Calu3 (cell line): ENCODE measurements at places on chromosomes 16 and 17.
A peak's percentile ranks its signal among the peaks of the same experiment; 100 is the strongest.

DNA sequence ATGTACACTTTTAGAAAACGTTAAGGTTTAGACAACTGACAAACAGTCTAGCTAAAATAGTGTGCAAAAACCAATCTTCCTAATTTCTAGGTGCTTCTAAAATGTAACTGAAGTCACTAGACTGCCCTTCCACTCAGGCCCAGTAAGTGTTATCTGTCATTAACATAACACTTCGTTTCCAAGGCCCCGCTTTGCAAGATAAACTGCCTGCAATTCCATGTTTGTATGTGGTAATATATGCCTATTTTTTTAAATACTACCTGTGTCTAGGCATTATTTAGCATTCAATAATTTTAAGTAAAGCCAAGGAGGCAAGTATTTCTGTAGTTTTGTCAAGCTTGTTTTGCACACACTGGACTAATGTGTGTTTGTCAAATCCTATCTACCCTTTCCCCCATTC is 3.2 kb downstream of the USP32 start:
- no peak for DNase-seq

DNA sequence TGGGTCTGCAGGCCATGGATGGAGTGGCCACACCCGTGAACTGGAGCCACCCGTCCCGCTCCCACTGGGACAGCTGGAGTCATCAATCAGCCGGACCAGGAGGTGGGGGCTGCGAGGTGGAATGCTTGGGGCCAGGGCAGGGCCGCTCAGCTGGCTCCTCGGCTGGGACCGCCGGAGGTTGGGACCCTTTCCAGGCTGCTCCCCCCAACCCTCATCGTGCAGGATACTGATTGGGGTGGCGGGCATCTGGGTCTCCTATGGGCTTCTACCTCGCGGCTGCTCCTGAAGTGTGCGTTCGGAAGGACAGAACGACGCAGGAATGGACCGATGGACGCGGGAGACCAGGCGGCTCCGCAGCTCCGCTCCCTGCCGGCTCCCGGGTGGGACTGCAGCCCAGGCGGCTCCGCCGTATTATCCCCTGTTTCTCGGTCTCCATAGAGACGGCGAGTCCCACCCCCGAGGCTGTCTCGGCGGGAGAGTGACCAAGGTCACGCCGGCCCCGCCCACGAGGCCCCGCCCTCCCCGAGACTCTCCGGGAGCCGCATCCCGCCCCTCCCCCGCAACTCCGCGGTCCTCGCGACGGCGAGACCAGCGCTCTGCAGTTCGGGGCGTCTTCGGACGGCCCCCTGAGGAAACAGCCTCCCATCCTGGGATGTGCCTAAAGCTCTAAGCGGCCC is at the start of gene TPPP3:
TSS of gene TPPP3 (minus strand) at position 388 of the 677 bp plus-strand sequence. CDS start 2,387 bp downstream, outside the sequence.
- DNase-seq: peak; percentile 94

DNA sequence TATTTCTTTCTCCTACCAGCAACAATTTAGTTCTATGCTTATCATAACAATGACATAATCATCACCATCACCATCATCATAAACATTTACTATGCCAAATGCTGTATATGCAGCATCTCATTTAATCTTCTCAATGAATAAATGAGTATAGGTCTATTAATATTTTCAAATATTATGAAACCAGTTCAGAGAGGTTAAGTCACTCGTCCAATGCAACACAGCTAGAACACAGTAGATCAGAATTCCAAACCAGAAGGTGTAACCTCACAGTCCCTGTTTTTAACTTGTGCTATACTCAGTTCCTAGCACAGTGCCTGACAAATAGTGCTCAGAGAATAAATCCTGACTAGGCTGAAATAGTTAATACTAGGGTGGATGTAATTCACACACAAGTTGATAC is 314.8 kb downstream of the XYLT1 start:
- DNase-seq: no peak

DNA sequence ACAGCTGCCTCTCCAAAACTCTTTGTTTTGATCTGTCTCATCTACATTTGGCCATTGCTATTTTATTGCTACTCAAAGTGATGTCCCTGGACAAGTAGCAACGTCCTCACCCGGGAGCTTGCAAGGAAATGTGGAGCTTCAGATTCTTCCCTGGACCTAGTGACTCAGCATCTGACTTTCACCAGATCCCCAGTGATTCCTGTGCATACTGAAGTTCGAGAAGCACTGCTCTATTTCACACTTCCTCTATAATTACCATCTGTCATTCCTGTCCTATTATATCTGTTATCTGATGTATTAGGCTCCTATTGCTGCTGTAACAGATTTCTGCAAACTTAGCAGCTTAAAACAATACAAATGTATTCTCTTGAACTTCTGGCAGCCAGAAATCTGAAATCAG is 28.5 kb upstream of the VAT1L start:
- DNase-seq: no peak

- DNase-seq: peak; percentile 58
Measured at GRCh38 chr17:44203731-44204440, 4.2 kb upstream of the ATXN7L3 start.

GRCh38 chr17:60901242-60901641 is 223.6 kb downstream of the BCAS3 start:
- DNase-seq: no peak

- no peak for DNase-seq
Measured at GRCh38 chr16:72938795-72939164, 109.1 kb downstream of the ZFHX3 start.

GRCh38 chr17:38556239-38556638 is 49.5 kb downstream of the SRCIN1 start:
- DNase-seq: no peak

GRCh38 chr17:71409137-71409536 is 711.7 kb upstream of the SOX9 start:
- no peak for DNase-seq
